ENCODE measurements at places on chromosomes 16 and 17.

GRCh38 chr16:78664811-78665772, 565.6 kb downstream of the WWOX start:
- DNase-seq = no peak

- no peak for DNase-seq
Observed at GRCh38 chr16:53131050-53131362, 76.2 kb downstream of the CHD9 start.

DNA sequence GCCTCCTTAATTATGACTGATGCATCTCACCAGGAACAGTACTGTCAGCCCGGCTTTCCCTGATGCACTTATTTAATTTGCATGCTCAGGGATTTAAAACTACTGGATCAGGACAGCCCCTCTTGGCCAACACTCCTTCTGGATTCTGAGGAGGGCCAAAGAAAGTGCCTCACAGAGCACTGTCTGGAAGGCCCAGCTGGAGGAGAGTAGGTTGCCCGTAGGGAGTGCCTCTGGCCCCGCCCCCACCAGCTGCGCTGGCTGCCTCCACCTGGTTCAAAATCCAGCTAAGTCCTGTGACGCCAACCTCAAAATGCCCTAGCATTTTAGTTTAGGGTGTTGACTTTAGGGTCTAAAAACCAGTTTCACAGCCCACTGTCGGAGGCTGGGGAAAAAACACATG, 49.4 kb upstream of the SREBF1 start:
- DNase-seq = no peak

GRCh38 chr17:64460955-64461354, 12.0 kb downstream of the MILR1 start:
- DNase-seq = no peak

DNA sequence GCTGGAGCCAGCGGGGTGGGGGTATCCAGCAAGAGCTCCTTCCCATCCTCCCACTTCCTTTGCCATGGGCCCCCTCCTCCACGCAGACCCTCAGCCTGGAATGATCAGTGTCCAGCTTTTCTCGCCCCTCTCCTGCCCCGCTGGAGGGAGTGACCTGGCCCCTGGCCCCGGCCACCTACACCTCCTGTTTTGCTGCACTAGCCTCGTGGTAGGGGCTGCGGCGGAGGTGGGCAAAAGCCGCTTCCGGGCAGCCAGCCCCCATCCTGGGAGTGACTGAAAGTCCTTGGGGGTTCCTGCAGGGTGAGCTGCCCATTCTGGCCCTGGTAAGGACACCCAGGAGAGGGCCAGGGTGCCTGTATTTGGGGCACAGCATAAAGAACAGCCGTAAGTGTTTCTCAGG, 295.7 kb downstream of the SEC14L1 start:
- no peak for DNase-seq

DNA sequence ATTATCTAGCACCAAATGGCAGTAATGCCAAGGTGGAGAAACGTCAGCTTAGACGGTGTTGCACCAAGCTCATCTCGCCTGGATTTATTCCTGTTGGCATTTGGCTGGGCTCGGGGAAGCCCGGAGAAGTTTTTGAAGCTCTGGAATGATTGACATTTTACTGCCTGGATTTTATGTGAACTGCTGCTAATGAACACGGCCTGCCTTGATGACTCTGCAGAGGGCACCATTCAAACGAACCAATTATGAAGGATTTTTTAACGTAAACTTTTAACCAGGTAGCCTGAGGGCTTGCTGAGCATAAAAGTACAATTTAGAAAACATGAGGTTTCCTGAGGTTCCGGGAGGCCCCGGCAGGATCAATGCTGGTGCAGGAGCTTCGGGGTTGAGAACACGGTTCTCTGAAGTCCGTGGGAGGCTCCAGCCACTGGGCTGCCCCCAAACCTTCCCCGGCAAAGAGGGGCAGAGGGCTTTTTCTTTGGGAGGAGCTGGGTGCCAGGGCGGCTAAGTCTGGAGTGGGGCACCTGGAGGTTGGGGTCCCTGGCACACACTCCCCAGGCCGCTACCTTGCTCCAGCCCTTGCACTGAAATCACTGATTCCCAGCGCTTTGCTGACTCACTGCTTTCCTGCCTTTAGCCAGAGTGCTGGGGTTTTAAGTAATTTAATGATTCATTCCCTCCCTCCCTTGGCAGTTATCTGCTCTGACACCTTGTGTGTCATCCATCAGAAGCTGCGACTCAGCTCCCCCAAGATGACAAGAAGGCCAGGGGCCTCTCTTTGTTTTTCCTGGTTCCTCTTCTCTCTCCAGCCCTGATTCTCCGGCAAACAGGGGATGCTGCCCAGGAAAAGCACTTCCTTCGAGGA, 161.2 kb upstream of the IRX3 start:
- no peak for DNase-seq
